ENCODE measurements at places on chromosomes 2 and 18. TPM values are rescaled to one million over a fixed set of nuclear protein-coding genes. Genes with fewer than 3 reads are reported as not detected.
A peak's percentile ranks its signal among the peaks of the same experiment; 100 is the strongest.

The TSN gene
- 47.8 TPM for total RNA-seq

The CCDC150 gene
- 25.6 TPM for total RNA-seq

The REEP1 gene
- 167 TPM for total RNA-seq

DNA sequence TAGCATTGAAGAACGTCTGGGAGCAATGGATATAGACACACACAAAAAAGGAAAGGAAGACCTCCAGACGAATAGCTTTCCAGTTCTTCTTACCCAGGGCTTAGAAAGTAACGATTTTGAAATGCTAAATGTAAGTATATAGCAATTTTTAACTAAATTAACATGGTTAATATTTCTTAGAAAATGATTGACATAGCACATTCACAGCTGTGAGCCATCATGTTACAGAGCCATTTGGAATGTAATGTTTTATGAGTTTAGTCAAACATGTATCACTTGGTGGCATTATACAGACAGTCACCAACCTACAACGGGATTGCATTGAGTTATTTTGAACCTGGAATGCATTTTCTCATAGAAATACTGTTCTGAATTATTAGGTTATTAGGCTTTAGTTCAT is 35.1 kb downstream of the WDR43 start:
- no peak overlapping the region for H3K27ac ChIP-seq
- H3K4me3 ChIP-seq, result no peak overlapping the region
- no peak for DNase-seq
- no peaks in the 10 kb centered on the region for H3K36me3 ChIP-seq
- H3K27me3 ChIP-seq, result no peaks in the 10 kb centered on the region

DNA sequence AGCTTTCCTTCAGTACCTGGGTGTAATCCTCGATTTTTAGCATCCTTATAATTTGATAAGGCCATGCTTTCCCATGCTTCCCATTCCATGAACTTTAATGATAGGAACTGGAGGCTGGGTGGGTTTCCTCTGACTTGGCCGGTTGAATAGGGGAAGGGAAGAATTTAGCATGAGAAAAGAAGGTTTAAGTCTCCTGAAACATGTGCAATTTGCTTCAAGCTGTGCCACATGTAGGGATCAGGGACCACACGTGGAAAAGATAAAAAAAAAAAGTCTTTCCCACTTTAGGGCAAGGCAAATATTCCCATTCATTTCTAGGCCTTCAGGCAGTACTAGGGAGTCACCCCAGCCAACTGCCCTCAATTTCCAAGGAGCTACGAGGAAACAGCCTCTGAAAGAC is 900.3 kb downstream of the DSC3 start:
- no peaks in the 10 kb centered on the region for H3K36me3 ChIP-seq
- H3K4me3 ChIP-seq, result no peak overlapping the region
- H3K27ac ChIP-seq, result no peak overlapping the region
- DNase-seq, result no peak
- H3K4me1 ChIP-seq, result no peaks in the 10 kb centered on the region
- peaks cover 2% of the 10 kb centered on the region for H3K27me3 ChIP-seq

DNA sequence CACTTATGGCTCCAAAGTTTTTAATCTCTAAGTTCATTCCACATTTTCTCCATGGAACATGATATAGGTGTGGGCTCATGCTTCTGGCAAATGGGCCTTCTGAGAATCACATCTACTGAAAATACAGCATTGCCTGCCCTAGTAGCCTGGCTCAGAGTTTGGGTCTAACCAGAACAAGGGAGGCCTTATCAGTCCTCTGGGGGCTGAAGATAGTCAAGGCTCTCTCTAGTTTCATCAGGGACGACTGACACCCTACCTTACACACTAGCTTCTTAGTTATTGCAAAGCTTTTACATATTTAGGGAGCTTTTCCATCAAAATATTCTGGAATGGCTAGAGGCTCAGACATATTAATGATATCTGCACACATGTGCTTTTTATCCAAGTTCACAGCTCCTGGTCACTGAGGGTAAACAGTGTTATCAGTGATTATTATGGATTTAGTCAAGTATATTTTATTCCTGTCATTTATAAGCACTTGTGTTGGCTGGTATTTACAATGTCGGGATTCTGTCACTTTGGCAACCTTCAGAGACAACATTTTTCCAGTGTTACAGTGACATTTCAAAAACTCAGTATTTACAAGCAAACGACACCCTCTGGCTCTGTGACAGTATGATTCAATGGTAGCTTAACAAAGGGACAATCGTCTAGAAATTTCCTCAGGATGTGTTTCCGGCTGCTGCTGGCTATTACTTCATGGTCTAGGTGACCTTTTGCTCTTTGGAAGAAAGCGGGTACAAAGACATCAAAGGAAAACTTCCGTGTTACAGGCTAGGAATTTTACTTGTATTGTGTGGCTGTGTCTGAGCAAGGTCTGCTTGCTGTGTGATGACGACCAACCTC is 200.6 kb downstream of the TCF4 start:
- peaks cover 12% of the 10 kb centered on the region for H3K36me3 ChIP-seq
- H3K4me1 ChIP-seq, result peaks cover 6% of the 10 kb centered on the region
- no peak overlapping the region for H3K4me3 ChIP-seq
- H3K27me3 ChIP-seq, result peaks cover 5% of the 10 kb centered on the region

DNA sequence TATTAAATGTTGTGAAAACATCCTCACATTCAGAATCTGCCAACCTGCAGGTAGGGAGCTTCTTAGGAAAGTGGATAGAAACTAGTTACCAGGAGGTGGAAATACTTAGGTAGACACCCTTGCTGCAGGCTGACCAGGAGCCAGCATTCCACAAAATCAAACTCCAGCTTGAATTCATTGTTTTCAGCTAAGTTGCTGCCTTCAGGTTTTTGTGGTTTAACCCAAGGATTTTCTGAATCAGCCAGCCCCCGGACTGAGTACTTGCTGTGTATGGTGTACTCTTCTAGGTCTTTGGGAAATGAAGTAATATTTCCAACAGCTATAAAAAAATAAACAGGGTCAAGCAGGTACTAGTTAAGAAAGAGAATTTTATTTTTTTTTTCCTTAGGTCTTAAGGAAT is 192.1 kb upstream of the CHST9 start:
- H3K4me1 ChIP-seq, result no peaks in the 10 kb centered on the region
- DNase-seq, result no peak
- H3K27me3 ChIP-seq, result peaks cover 2% of the 10 kb centered on the region
- H3K27ac ChIP-seq, result no peak overlapping the region
- no peaks in the 10 kb centered on the region for H3K36me3 ChIP-seq

DNA sequence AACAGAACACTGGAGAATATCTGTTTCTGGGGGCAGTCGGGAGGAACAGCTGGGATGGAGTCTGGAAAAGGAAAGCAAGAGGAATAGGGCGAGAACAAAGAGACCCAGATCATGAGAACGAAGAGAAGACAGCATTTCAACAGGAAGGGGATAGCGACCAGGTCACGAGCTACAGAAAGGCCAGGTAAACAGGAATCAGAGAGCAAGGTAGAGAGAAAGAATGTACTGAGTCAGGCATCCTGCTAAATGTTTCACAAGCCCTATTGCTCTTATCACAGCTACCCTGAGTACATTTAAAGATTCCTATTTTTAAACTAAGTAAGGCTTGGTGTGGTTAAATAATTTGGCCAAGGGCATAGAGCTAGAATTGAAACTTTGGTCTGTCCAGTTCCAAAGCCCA is 254.9 kb upstream of the RAB12 start:
- H3K4me1 ChIP-seq, result peaks cover 5% of the 10 kb centered on the region
- no peak overlapping the region for H3K27ac ChIP-seq

DNA sequence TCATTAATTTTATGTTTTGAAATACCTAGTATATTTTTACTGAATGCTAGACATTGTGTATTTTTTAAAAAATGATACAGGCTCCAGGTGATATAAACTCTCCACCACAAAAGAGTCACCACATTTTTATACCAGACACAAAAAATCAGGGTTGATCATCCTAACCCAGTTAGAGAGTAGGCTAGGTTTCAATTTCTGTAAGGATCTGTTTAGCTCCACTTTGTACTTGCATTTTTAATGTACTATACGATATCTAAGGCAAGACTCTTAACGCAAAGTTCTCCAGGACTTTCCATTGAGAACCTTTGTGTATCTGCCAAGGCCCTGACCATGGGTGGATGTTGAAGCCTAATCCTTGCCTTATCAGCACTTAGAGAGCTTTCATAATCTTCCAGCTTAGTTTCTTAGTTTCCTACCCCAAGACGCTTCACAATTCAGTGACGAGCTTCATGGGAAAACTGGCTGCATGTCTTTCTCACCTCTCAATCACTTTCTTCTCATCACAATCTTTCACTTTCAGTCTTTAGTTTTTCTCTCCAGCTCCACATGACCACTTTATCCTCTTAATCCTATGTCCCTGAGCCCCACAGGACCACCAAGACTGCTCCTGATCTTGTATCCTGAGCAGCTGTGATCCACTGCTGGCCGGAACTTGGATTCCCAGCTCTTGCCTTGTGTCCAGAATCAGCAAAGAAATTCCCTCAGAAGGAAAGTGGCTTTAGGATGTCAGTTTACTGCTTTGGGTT is 635.8 kb downstream of the RNF144A start:
- H3K4me1 ChIP-seq, result peaks cover 2% of the 10 kb centered on the region
- H3K4me3 ChIP-seq, result no peak overlapping the region
- H3K27me3 ChIP-seq, result no peaks in the 10 kb centered on the region
- H3K36me3 ChIP-seq, result no peaks in the 10 kb centered on the region
- no peak overlapping the region for H3K27ac ChIP-seq

DNA sequence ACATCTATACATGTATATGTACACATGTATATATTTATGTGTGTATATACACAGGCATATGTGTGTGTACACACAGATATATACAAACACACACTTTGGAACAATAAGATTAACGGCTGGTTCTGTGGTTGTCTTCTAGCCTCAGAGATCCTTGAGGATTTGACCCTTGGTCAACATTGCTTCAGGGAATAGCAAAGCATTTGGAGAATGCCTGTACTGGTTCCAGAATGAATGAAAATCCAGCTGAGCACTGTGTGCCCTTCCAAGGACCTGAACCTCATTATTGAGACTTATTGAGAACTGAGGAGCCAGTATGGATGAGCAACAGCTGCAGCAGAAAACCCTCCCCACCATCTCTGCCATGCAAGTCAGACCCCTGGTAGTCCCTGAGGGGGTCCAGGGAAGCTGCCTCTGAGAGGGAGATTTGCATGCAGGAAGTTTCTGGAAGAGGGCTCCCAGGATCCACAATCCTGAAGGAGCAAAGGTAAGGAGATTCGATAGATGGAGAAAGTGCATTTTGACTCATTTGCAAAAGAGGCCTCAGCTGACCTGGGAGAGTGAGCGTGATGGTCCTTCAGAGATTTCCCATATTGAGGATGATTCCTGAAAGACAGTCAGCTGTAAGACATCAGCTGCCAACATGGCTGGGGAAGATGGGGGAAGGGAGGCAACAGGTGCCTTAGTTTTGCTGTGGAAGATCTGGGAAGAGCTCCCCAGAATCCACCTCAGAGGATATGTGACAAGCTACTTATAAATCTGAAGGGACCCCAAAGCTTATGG is 166.6 kb upstream of the NCKAP5 start:
- H3K27me3 ChIP-seq, result no peaks in the 10 kb centered on the region
- H3K36me3 ChIP-seq, result no peaks in the 10 kb centered on the region
- H3K4me3 ChIP-seq, result no peak overlapping the region
- no peaks in the 10 kb centered on the region for H3K4me1 ChIP-seq
- no peak for DNase-seq
- H3K27ac ChIP-seq, result no peak overlapping the region

- no peak overlapping the region for H3K4me3 ChIP-seq
- no peak overlapping the region for H3K27ac ChIP-seq
- DNase-seq, result no peak
Observed at GRCh38 chr2:186912979-186913378, 64.0 kb upstream of the ZSWIM2 start.

- H3K27ac ChIP-seq, result no peak overlapping the region
- H3K4me1 ChIP-seq, result peaks cover 27% of the 10 kb centered on the region
- DNase-seq, result no peak
- H3K36me3 ChIP-seq, result no peaks in the 10 kb centered on the region
- H3K27me3 ChIP-seq, result peaks cover 3% of the 10 kb centered on the region
Observed at GRCh38 chr2:158729451-158729850, 65.7 kb upstream of the DAPL1 start.

DNA sequence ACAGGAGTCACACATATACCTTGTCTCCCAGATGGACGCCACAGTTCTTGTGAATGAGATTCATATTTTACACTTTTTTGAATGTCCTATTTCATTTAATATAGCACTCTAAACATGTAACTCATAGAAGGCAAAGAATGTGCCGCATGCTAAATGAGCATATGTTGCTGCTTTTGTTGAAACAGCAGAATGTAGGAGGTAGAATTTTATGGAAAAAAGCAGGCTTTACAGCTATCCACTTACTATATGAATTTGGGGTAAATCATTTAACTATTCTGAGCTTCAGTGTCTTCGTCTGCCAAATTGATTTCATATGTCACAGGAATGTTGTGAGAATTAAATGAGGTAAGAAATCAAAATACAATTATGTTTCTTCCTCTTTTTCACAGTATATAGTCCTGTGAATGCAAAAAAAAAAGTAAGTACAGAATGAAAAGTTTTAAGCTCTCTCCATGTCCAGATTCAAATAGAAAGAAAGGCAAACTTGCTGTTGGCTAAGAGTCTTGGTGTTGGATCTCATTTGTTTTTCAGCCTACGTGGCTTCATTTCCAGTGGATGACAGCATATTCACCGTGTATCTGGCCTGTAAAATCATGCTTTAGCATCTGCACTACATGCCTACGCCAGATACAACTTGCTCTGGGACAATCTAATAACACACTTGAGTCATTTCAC is 154.7 kb upstream of the CNTNAP5 start:
- H3K27me3 ChIP-seq, result no peaks in the 10 kb centered on the region
- no peaks in the 10 kb centered on the region for H3K36me3 ChIP-seq
- no peaks in the 10 kb centered on the region for H3K4me1 ChIP-seq

GRCh38 chr2:139259422-139260051 is 479.3 kb upstream of the NXPH2 start:
- no peaks in the 10 kb centered on the region for H3K36me3 ChIP-seq
- H3K4me3 ChIP-seq, result no peak overlapping the region
- DNase-seq, result no peak
- no peaks in the 10 kb centered on the region for H3K27me3 ChIP-seq
- no peak overlapping the region for H3K27ac ChIP-seq
- no peaks in the 10 kb centered on the region for H3K4me1 ChIP-seq

DNA sequence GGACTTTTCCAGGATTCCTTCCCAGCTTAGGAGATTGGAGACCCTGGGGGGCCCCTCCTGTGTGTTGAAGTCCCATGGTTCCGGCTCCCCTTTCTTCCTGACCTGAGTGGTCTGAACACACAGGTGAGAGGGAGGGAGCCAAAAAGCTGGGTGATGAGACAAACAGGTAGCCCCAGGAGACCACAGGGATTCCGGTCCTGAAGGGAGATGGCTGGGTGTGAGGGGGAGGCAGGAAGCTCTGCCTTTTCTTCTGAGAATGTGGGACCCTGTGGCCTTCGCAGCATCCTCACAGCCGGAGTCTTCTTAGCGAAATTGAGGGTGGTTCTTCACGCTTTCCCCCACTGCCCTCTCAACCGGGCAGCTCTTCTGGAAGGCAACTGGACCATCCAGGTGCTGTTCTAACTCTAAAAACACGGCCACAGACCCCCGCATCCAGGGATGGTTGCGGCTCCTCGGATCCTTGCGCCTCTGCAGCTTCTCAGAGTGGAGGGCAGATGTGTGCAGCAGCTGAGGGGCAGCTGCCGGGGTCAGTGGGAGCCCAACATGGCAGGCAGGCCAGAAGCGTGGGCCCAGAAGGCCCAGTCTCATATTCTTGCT is 4.4 kb downstream of the SLC66A3 start:
- no peaks in the 10 kb centered on the region for H3K36me3 ChIP-seq
- peak overlapping the region; percentile 31 for H3K4me3 ChIP-seq
- H3K4me1 ChIP-seq, result peaks cover 25% of the 10 kb centered on the region
- H3K27ac ChIP-seq, result peak overlapping the region; percentile 56
- no peak for DNase-seq
- H3K27me3 ChIP-seq, result peaks cover 5% of the 10 kb centered on the region

Measured in glutamatergic neuron (in vitro differentiated cells).